ENCODE measurements at places on chromosomes 11 and 22.

DNA sequence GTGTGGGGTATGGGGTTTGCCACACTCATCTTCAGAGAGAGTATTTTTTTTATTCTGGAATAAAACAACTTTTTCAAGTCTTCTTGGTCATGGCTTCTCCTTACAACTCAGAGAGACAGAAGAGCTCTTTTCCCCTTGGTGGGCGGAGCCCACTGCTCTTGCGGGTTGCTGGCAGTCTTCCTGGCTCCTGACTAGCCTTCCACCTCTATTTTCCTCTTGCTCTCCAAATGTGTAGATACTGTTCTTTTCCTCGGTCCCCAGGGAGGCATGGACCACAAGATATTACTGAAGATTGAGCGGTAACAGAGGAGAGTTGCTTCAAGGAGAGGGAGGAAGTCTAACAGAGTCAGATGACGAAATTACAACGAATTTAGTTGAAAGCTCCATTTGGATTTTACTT lies 210.6 kb downstream of the NTM start:
- DNase-seq, result no peak

DNA sequence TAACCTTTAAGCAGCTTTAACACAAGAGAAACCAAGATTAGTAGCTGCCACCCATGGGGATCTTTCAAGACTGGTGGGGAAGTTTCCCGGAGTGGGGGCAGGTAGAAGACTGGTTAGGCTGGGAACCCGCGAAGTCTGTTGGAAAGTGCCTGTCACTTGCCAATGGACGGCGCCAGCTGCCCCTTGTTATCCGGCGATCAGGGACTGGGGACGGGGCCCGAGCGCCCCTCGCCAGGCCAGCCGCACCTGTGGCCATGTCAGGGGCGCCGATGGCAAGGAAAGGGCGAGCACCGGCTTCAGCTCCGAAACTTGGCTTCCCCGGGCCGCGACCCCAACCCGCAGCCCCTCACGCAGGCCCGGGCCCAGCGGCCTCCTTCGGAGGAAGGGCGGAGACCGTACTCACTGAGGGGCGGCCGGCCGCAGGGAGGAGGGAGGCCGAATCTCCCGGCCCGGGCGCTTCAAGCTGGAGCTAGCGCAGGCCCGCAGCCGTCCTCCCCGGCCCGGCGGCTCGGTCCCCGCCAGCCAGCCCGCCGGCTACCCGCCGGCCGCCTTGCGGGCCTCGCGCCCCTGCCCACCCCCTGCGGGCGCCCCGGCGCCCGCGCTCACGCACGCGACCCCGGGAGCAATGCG lies 539 bp downstream of the EIF4ENIF1 start:
- DNase-seq, result no peak

DNA sequence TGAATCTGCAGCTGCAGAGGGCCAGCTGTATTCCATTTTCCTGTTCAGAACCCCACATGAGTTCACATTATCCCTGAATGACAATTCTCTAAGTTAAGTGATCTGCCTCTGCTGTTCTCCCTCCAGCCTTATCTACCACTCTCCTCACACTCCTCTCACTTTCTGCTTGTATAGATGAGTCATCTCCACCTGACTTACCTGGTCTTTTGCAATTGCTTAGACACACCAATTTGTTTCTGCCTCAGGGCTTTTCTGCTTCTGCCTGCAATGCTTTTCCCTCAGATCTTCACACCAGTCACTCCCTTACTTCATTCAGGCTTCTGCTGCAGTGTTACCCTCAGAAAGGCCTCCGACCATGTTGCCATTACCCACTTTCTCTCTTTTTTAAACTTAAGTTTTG lies 118.1 kb downstream of the ATM start:
- DNase-seq, result no peak

- no peak for DNase-seq
These were observed 137.6 kb downstream of the TRPC6 start for GRCh38 chr11:101446238-101446637.

DNA sequence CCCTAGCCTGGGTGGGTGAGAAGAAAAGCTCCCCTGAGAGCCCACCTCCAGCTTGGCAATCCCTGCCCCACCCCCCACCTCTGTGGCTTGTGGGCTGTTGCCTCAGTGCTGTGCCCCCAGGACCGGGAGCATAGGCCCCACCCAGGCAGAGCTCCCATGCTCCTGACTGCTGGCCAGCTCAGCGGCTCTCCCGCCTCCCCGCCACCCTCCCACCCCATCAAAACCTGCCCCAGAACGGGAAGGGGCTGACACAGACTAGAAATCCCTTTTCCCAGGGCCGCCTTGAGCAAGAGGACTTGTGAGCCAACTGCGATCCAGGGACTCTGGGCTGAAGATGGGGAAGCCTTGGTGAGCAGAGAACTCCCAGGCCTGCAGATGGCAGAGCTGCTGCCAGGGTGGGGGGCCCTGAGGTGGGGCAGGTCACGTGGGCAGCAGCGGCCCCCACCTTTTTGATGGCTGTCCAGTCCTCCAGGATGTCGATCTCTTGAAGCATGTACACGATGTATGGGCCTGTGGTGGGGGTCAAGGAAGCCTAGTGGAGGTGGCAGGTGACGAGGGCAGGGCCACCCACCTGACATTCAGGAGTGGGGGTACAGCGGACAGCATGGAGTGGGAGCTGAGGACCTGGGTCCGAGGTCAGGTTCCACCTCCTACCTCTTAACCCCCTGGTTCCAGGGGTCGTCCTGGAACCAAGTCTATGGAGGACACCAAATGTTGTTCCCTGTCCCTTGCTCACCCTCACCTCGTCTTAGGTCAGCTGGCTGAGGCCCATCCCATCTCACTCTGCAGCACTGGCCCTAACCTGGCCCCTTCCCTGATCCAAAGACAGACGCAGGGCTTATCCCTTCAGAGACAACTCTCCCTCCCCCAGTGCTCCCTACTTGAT lies 2.3 kb upstream of the RIN1 start:
- DNase-seq, result no peak

- DNase-seq, result no peak
These were observed 2.6 kb downstream of the CYTH4 start for GRCh38 chr22:37284805-37285355.

DNA sequence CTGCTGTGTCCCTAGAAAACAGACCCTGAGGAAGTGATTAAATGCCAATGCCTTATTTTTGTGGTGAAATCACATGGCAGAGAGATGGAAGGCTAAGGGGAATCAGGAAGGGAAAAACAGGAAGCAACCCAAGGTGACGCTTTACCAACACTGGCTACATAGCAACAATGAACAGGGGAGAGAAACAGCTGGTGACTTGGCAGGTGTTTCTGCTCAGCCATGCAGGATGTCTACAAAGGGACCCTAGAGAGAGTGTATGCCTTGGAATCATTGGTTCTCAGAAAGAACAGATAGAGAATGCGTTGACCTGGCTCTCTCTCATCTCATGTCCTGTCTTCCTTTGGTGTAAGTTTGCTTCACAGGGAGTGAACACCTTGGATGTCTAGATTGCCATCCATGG lies 911.9 kb downstream of the OPCML start:
- no peak for DNase-seq

DNA sequence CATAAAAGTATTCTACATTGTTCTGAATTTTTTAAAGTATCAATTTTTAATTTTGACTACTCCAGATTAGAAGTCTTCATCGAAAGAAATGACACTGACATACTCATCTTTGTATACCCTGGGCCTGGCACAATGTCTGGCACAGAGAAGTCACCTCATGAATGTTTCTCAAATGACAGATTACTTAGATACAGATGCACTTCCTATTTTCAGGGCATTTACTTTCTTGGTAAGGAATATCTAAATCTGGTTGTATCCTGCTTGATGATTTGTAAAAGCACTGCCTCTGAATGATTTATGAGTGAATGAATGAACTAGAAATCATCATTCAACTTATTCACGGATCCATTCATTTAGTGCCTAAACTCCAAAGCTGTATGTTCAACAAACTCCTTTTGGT lies 1784.7 kb downstream of the LRRC4C start:
- DNase-seq, result no peak

GRCh38 chr11:116867619-116868018 lies 30.2 kb upstream of the APOA1 start:
- no peak for DNase-seq

- no peak for DNase-seq
These were observed 112.9 kb upstream of the DDI1 start for GRCh38 chr11:103923451-103923931.

- no peak for DNase-seq
These were observed 15.9 kb downstream of the MAP6 start for GRCh38 chr11:75652936-75653335.

- DNase-seq, result no peak
These were observed 523.5 kb upstream of the LRRC4C start for GRCh38 chr11:41982975-41983374.

DNA sequence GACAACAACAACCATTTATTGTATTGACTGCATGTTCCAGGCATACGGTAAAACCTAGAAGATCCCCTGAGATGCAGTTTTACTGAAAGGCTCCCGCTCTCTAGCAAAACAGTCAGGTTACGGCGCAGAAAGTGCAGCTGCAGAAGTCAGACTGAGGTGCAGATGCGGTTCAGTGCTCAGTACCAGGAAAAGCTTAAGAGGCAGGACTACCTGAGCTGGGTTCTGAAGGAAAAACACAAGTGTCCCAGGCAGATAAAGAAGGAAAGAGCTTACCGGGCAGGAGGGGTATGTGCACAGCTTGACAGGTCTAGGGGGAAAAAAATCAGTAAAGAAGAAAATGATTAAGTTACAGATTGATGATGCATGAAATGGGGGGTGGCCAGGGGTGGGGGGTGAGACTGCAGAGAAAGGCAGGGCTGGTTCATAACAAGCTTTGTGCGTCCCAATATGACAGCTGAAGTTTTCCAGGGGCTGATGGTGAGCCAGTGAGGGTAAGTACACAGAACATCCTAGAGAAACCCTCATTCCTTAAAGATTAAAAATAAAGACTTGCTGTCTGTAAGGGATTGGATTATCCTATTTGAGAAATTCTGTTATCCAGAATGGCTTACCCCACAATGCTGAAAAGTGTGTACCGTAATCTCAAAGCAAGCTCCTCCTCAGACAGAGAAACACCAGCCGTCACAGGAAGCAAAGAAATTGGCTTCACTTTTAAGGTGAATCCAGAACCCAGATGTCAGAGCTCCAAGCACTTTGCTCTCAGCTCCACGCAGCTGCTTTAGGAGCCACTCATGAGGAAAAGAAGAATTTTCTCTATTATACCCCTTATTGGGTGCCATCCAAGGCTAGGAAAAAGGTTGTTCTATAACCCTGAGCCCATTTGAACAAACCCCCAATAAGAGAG lies 11.9 kb downstream of the LARGE1 start:
- no peak for DNase-seq

- DNase-seq, result no peak
These were observed 25.9 kb upstream of the SCARF2 start for GRCh38 chr22:20463324-20464095.

DNA sequence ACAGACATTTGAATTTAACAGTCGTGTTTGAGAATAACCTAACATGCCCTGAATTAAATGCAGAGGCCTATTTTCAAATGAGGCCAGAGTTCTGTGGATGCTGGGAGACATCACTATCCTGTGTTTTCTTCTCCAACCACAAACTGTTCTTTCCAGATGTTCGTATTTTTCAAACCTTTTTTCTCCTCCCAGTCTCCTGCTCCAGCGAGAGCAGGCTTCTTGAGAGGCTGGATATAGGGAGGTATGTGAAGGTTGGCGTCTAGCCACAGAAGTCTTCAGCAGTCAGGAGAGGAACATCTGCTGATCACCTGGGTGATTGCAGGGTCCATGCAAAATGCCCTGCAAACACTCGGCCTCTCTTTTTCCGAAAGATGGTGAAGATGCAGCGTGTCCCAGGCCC lies 126.3 kb downstream of the C11orf91 start:
- DNase-seq, result no peak

DNA sequence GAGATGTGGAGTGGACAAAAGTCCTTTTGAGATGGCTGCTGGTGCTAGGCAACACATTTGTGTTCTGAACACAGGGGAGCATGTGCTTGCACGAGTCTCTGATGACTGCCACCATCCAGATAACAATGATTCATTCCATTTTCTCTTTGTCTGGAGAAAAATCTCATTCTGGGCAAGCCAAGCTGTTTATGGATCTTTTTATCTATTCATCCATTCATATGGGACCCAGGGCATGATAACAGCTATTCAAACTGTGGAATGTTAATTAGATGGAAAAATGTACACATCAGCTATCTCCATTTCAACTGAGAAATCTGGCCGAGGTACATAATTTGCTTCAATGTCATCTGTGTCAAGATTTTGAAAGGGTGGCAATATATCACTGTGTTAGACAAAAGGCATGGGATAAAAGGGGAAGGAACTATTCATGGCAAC lies 117.5 kb upstream of the ZBED5 start:
- DNase-seq, result no peak

DNA sequence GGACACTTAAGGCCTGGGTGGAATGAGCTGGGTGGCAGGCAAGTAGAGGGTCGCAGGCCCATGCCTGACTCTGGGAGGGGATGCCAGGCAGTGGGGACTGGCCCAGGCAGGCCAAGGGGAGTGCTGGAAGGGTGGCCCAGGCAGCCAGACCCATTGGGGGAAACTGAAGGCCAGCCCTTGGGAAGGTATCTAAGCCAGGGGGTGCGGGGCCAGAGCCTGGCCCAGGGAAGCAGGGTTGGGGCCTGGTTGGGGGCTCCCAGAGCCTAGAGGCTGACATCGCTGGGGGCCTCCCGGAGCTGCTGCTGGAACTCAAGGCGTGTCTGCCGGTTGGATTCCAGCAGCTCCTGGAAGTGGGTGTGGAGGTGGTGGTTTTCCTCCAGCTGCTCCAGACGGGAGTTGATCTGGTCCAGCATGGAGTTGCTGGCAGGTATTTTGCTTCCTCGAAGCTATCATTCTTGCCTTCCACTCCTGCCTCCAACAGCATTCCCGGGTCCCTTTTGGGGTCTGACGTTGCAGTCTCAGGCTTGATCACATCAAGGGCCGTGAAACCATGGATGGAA lies 35.3 kb upstream of the XBP1 start:
- DNase-seq, result no peak

DNA sequence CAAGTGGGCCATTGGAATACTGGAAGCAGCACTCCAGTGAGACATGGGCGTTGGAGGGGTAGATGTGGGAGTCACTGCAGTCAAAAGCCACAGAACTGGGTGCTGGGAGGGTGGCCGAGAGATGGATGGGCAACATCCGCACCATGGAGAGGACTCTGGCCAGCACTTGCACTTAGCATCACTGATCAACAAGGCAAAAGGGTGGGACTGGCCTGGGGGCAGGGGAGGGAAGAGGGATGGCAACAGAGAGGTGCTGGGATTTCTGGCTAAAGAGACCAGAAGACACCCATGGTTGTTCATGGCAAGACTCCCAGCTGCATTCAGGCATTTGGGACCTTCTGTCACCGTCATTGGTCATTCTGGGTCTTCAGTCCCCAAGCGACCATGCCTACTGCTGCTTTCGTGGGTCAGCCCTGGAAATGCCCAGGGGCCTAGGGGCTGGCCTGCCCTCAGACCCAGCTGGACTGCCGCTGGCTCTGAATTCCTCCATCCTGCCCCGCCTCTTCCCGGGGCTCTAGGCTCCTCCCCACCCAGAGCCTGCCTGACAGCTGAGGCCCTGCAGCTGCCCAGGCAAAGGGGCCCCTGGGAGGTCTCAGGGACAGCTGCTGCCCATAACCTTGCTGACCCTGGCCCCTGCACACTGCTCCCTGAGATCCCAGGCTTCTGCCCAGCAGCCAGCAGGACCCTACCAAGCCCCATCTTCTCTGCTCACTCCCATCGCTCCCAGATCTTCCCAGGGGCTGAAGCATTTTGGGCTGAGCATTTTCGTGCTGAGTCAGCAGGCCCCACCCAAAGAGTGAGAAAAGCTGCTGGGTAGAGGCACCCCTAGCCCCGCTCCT lies 13.0 kb upstream of the CDC42EP2 start:
- no peak for DNase-seq

GRCh38 chr11:9629064-9629463 lies 34.8 kb upstream of the SWAP70 start:
- no peak for DNase-seq

All from stimulated activated CD4-positive, alpha-beta T cell treated with anti-CD3 and anti-CD28 coated beads, Interleukin-15, amount 100 ng/mL, for 1 hour (primary cell).